ENCODE measurements at places on chromosomes 2 and 18. TPM values are rescaled to one million over a fixed set of nuclear protein-coding genes. Genes with fewer than 3 reads are reported as not detected.

DNA sequence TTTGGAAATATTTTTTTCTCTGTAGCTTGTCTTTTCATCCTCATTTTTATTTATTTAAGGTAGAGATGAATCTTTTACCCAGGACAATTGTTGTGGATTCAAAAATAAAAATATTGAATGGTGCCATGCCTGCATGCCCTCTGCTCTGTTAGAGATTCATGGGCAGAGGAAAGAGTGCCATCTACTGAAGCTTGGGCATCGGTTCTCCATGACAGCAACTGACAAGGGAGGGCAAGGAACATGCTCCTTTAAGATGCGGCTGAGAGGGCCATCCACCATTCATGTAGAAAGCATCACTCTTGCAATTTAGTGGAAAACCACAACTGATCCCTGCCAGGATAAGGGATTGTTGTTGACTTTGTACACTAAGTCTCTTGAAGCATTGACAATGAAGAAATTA lies 79.9 kb downstream of the PARD3B start:
- H3K27ac ChIP-seq, result no peak overlapping the region
- H3K4me1 ChIP-seq, result no peaks in the 10 kb centered on the region
- H3K27me3 ChIP-seq, result no peaks in the 10 kb centered on the region
- no peak overlapping the region for H3K4me3 ChIP-seq
- no peaks in the 10 kb centered on the region for H3K36me3 ChIP-seq

DNA sequence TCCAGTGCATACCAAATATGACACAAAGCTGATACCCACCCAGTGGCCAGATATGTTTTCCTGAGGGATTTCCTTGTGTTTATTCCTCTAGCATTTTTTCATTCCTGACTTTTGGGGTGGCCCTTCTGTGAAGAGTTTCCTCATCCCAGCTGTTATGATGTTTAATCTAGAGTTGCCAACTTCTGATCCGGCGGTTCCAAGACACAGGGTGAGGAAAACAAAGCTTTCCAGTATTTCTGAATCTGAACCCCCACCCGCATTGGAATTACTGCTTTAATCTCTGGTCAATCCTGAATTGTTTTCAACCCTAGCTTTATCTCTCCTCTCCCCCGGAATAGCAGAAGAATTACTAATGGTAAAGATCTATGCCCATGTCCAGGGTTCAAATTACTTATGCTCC lies 39.2 kb upstream of the PNPT1 start:
- no peaks in the 10 kb centered on the region for H3K4me1 ChIP-seq
- no peak overlapping the region for H3K27ac ChIP-seq
- DNase-seq, result no peak
- no peaks in the 10 kb centered on the region for H3K36me3 ChIP-seq
- no peak overlapping the region for H3K4me3 ChIP-seq

DNA sequence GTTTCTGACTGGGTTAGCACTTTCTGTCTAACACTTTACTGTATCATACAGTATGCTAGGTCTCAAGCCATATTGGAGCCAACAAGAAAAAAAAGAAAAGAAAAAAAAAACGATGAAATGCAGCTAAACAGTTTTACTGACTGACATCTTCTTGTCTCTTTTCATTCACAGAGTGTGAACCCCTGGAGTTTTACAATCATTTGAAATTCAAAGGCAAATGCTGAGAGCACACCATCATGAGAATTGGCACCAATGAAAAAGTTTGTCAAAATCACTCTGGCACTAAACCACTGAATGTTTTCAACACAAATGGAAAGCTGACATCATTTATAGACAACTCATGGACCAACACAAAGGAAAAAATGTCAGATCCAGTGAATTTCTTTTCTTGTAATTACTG lies 513.3 kb downstream of the LRRTM4 start:
- no peaks in the 10 kb centered on the region for H3K27me3 ChIP-seq
- H3K27ac ChIP-seq, result no peak overlapping the region
- H3K4me3 ChIP-seq, result no peak overlapping the region
- no peak for DNase-seq
- H3K4me1 ChIP-seq, result no peaks in the 10 kb centered on the region

DNA sequence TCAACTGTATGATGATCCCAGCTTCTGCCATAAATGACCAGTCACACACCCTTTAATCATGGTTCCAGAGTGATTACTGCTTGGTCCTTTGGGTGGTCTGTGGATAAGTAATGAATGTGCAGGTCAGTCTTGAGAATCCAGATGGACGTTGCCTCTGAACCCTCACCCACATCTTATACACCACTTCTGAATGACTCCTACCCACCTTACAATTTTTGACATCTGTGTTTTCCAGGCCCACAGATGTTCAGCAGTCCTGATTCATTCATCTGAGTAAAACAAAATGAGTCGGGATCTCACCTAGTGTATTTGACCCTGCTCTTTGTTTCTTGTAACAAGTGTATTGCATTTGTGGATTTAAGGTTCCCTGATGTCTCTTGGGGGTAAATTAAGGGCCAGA lies 194.1 kb upstream of the CCDC68 start:
- H3K4me3 ChIP-seq, result no peak overlapping the region
- DNase-seq, result no peak
- H3K36me3 ChIP-seq, result no peaks in the 10 kb centered on the region
- H3K27ac ChIP-seq, result no peak overlapping the region
- H3K27me3 ChIP-seq, result no peaks in the 10 kb centered on the region

- no peaks in the 10 kb centered on the region for H3K27me3 ChIP-seq
- no peak overlapping the region for H3K4me3 ChIP-seq
- H3K27ac ChIP-seq, result no peak overlapping the region
- no peaks in the 10 kb centered on the region for H3K36me3 ChIP-seq
- no peaks in the 10 kb centered on the region for H3K4me1 ChIP-seq
- DNase-seq, result no peak
Observed at GRCh38 chr18:24930971-24931370, 421.0 kb downstream of the ZNF521 start.

DNA sequence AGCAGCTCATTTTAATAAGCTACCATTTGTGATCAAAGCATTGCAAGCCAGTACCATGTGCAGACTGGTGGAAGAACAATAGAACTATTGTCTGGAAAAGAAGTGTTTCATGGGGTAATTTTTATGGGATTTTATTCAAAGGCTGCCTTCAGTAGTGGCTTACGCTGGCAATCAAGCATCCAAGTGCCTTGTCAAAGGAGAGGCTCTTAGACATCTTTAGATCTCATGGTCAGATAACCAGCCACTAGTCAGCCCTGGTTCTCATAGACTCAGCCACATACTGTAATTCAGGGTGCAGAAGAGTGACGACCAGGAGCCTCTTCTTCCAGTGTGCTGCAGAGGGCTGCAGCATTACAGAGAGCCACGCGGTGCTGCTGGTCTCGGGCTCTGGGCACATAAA lies 98.5 kb upstream of the NOSTRIN start:
- H3K4me1 ChIP-seq, result no peaks in the 10 kb centered on the region
- no peaks in the 10 kb centered on the region for H3K27me3 ChIP-seq
- no peaks in the 10 kb centered on the region for H3K36me3 ChIP-seq
- no peak overlapping the region for H3K27ac ChIP-seq
- no peak for DNase-seq

DNA sequence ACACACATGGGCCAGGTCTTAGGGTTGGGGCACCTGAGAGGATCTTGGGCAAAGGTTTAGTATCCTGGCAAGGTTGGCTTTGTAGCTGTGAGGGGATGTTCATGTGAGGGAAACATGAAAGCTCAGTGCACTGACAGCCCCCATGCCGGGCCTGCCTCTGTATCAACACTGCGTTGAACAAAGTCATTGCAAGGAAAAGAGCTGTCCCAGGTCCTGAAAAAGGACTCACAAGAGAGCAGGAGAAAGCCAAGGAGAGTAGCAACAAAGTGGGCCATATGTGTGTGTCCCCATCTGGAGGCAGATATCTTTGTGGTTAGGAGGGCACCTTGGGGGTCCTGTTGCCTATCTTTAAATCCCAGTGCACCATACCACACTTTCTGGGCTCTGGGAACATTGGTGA lies 237.8 kb upstream of the THSD7B start:
- peak; percentile 13 for DNase-seq
- no peak overlapping the region for H3K27ac ChIP-seq
- H3K27me3 ChIP-seq, result no peaks in the 10 kb centered on the region
- H3K4me1 ChIP-seq, result no peaks in the 10 kb centered on the region

DNA sequence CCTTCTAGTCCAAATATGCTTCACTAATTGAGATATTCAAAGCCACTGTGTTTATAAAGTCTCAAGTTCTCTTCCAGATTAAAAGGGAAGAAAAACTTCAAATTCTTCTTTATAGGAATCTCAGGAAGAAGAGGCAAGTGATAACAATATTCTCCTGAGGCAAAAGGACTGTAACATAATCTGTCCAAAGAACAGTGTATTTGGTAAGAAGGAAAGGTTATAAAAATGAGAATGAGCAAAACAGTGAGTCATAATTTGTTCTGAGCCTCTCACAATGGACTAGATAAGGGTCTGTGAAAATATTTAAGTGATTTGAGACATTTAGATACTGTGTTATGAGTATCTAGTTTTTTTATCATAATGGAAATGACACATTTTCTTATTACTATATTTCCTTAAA lies 44.3 kb downstream of the SNRPD1 start:
- H3K4me1 ChIP-seq, result no peaks in the 10 kb centered on the region
- DNase-seq, result no peak
- H3K36me3 ChIP-seq, result no peaks in the 10 kb centered on the region
- H3K4me3 ChIP-seq, result no peak overlapping the region

GRCh38 chr2:160657196-160657595 lies 163.6 kb upstream of the RBMS1 start:
- no peak for DNase-seq
- H3K27me3 ChIP-seq, result no peaks in the 10 kb centered on the region
- no peaks in the 10 kb centered on the region for H3K4me1 ChIP-seq
- H3K36me3 ChIP-seq, result no peaks in the 10 kb centered on the region

DNA sequence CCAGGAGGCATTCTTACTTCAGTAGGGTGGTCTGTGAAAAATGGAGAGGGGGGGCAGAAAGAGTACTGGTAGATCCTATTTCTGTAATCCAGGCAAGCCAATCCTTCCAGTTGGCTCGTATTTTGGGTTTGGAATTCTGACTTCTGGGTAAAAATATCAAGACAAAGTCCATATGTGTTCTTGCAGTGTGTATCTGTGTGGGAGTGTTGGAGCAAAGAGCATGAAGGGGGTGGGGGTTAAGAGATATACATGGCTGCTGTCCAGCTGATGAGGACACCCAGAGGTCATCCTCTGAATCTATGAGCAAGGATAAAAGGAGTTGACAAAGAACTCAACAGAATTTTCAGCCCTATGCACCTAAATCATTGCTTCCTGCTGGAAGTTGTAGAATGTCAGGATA lies 375.8 kb upstream of the PIK3C3 start:
- no peaks in the 10 kb centered on the region for H3K4me1 ChIP-seq
- no peaks in the 10 kb centered on the region for H3K27me3 ChIP-seq
- no peak for DNase-seq
- H3K36me3 ChIP-seq, result no peaks in the 10 kb centered on the region
- H3K27ac ChIP-seq, result no peak overlapping the region

DNA sequence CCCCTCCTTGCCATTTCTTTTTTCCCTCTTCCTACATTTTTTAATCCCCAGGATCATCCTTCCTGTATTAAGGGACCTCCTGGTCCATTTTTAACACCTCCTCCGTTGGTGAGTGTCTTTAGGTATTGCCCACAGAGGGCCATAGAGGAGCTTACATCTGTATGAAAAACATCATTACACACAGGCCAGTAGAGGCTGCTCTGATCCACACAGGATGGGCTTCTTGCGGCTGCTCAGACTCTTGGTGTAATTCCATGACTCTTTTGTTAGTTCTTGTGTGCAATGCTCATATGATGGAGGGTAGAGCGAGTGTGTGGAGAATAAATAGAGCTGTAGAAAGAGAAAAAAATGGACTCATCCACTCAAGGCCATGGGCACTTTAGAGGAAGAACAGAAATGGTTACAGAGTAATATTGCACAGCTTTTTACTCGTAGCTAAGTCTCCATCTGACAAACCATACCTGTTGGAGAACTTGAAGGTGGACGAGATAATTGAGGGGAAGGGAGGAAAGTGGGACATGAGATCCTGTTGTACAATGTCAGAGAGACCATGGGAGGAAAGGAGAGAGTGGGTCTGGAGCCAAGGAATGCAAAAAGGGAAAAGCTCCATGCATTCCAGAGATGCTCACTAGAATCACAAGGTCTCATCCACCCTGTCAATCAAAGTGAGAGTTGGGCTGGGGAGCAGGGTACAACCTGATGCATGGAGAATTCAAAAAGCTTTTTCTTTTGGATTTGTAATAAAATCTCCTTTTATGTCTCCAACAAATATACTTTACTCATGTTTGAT lies 129.7 kb upstream of the TNP1 start:
- no peaks in the 10 kb centered on the region for H3K4me1 ChIP-seq
- H3K36me3 ChIP-seq, result no peaks in the 10 kb centered on the region
- no peaks in the 10 kb centered on the region for H3K27me3 ChIP-seq

- no peak for DNase-seq
- H3K4me1 ChIP-seq, result no peaks in the 10 kb centered on the region
- no peaks in the 10 kb centered on the region for H3K27me3 ChIP-seq
- H3K36me3 ChIP-seq, result no peaks in the 10 kb centered on the region
Observed at GRCh38 chr18:28123401-28124030, 53.4 kb downstream of the CDH2 start.

DNA sequence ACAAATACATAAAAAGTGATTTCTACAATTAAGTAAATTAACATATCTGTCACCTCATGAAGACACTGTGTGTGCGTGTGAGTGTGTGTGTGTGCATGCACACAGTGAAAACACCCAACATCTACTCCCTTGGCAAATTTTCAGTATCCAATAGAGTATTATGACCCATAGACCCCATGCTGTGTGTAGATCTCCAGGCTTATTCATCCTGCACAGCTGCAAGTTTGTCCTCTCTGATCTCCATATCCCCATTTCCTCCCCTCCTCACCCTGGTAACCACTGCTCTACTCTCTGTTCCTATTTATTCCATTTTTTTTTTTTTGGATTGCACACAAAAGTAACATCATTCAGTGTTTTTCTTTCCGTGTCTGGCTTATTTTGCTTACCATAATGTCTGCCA lies 391.0 kb downstream of the SOX11 start:
- no peaks in the 10 kb centered on the region for H3K36me3 ChIP-seq
- H3K27ac ChIP-seq, result no peak overlapping the region
- H3K4me1 ChIP-seq, result no peaks in the 10 kb centered on the region
- DNase-seq, result no peak

REG3G gene
- total RNA-seq, result not detected

DTYMK gene
- 28.7 TPM for total RNA-seq

LRATD1 gene
- total RNA-seq, result 3.3 TPM

SPP2 gene
- not detected for total RNA-seq

RAMP1 gene
- total RNA-seq, result 7.0 TPM

ARHGEF33 gene
- 0.82 TPM for total RNA-seq

RAB11FIP5 gene
- total RNA-seq, result 21.1 TPM

SLC9A2 gene
- 0.58 TPM for total RNA-seq

Data from left lung (tissue), 14 donors.